ENCODE measurements at places on chromosomes 5 and 9.

- no peak for DNase-seq
Observed at GRCh38 chr5:69078921-69079540, 14.8 kb upstream of the SLC30A5 start.

GRCh38 chr5:133687212-133688061, 75.1 kb upstream of the FSTL4 start:
- DNase-seq, result no peak

GRCh38 chr5:131386779-131387178, 122.9 kb downstream of the CDC42SE2 start:
- no peak for DNase-seq

GRCh38 chr9:3180696-3181048, 336.8 kb upstream of the PUM3 start:
- DNase-seq, result no peak

DNA sequence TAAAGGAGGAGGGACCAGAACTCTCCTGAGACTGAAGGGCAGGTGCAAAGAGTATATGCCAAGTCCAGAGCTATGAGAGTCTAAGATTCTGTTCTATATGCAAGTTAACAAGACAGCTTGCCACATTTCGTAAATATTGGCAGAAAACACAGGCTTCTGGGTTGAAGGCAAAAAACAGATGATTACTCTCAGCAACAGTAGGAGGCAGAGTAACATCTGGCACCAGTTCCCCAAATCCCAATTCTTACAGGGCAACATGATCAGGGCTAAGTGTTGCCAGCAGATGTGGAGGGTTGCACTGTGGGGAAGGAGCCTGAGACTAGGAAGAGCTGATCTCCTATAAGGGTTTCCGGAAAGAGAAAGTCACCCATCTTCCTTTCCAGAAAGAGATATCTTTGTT, 179.4 kb downstream of the PJA2 start:
- no peak for DNase-seq

DNA sequence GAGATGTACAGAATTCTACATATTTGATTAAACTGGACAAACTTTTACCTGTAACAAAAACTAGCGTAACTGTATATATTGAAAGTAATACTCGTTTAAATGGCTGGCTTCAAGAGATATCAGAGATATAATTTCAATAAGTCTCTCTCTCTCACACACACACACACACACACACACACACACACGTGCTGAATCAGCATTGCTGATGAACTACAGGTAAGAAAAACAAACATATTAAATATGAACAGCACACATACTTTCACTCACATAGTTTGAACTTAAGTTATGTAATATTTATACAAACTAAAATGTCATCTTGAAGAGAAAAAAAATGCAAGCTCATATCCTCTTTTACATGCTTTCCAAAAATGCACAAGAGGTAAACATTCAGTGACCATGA, 145.4 kb downstream of the BNC2 start:
- DNase-seq, result no peak

- no peak for DNase-seq
Observed at GRCh38 chr5:9958914-9959313, 290.8 kb downstream of the ATPSCKMT start.

DNA sequence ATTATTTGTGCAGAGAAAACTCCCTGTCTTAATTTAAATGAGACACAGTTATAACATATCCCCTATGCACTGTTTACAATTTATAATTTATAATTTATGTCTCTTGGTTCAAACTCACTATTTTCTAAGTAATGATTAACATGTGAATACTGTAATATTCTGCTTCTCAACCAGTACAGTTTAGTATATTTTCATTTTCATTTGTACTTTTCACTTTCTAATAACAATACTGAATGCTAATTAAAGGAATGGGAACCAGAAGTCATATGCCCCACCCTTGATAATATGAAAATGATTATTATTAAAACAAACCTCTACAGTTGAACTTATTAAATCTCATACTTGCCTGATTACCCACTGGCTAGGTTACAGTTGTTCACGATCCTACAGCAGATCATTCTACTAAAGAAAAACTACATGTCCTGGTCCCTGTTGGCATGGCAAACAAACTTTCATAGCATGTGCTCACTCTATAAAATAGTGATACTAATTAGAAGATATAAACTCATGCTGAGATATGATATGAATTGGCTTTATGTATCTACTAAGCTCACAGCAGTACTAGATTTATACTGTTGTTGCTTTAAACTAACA, 66.4 kb downstream of the POU5F2 start:
- no peak for DNase-seq

- DNase-seq, result no peak
Observed at GRCh38 chr5:98415663-98416062, 357.8 kb upstream of the RGMB start.

DNA sequence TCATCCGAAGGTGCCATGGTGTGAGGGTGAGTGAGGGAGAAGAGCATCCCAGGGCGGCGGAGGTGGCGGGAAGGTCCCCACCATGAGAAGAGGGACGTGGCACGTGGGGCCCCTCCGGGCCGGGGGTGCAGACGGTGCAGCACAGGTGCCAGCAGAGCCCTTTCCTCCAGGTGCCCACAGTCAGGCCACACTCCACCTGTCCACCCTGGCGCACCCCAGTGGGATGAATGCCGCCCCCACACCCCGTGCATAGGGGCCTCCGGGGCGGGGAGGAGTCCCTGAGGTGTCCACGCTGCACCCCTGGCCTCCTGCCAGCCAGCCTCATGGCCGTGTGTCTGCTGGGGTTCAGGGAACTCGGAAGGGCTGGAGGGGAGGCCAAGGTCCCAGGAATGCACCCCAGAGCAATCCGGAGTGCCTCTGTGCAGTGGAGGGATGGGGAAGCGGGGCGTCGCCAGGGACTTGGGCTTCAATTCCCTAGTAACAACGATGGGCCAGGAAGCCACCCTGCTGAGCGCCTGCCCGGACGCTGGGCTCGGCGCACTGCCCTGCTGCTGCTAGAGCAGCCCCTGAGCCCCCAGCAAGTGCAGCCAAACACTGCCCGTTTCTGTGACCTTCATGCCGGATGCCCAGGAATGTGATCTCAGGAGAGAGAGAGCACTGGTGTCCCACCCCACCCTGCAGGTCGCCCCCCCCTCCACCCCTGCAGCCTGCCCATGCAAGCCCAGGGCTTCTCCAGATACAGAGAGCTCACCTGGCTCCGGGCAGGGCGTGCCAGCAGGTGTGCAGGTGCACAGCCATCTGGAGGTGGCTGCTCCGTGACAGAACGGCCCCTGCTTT, 8.8 kb upstream of the NACC2 start:
- DNase-seq, result no peak

DNA sequence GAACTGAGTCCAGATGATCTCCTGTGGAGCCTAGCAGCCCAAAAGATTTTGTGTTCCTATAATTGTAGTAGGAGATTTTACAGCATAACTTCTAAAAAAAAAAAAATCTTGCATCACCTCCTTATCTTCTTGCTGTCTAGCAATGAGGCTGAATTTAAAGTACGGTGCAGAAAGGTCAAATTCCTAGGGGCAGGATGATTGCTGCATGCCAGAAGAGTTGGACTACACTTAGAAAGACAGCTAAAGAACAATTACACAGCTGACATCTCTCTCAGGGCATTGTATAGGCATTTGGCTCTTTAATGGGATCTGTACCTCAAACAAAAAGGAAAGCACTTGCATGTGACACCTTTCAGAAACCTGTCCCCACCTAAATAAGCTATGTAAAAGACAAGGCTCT, 443.2 kb downstream of the HCN1 start:
- no peak for DNase-seq

- no peak for DNase-seq
Observed at GRCh38 chr5:78203815-78204214, 90.7 kb downstream of the AP3B1 start.

- DNase-seq, result no peak
Observed at GRCh38 chr9:112819635-112820496, 69.3 kb downstream of the SNX30 start.

DNA sequence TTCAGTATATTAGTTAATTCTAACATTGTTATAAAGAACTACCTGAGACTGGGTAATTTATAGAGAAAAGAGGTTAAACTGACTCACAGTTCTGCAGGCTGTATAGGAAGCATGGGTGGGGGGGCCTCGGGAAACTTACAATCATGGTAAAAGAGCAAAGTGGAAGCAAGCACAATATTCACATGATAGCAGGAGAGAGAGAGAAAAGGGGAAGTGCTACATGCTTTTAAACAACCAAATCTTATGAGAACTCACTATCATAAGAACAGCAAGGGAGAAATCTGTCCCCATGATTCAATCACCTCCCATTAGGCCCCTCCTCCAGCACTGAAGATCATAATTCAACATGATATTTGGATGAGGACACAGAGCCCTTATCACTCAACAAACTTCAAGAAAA, 324.9 kb downstream of the ZNF608 start:
- DNase-seq, result no peak

DNA sequence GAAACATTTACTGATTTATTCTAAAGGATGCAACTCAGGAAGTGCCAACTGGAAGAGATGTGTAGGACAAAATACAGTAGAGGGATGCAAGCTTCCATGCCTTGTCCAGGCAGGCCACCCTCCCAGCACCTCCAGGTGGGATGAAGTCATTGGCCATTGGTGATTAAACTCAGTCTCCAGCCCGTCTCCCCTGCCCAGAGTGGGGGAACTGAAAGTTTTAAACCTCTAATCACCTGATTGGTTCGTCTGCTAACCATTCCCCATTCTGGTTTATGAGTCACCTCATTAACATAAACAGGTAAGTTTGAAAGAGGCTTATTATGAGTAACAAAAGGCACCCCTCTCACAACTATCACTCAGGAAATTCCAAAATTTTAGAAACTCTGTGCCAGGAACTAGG, 8.1 kb downstream of the TNFAIP8 start:
- DNase-seq, result no peak
